ENCODE measurements at places on chromosomes 3 and 15.

- DNase-seq: no peak
Measured at GRCh38 chr3:13559764-13560525, 11.0 kb downstream of the FBLN2 start.

DNA sequence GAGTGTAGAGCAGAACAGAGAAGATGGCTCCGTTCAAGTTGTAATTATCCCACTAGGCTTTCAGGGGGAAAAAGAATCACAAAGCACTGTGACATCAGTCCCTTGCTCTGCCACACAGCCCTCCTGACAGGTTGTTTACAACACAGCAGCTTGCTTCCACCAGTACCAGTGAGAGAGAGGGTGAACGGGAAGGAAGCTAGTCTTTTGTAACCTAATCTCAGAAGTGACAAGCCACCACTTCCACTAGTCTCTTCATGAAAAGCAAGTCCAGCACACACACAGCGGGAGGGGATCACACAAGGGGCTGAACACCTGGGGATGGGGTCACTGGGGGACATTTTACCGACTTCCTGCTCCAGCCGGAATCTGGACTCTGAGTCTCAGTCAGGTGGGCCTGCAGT is 86.3 kb downstream of the FAM81A start:
- DNase-seq: no peak

GRCh38 chr3:109685084-109686079 is 348.0 kb upstream of the DPPA4 start:
- no peak for DNase-seq

DNA sequence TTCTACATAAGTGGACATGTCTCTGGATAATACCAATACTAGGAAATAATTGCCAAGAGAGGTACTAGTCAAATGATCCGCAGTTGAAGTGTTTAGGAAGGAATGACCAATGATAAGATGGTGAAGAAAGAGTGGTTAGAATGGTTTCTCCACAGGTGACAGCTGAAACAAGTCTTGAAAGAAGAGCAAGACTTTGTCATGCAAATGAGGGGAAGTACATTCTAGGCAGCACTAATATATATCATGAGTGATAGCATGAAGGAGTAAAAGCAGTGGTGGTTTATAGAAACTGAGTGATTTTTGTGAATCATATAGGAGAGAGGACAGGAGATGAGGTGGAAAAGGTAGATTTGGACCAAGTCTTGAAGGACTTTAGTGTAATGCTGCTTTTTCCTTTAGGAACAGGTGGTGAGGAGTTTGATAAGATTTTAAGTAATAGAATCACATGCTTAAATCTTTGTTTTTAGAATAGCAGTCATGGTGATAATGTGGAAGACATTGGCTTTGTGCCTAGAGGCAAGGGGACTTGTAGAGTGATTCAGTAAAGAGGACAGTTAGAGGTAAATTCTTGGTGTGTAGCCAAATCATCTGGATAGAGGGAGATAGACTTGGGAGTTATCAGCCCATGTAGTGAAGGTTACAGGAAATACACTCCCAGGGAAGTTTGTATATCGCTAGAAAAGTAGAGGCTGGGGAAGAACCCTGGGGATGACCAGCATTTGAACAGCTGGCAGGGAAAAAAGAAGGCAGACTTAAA is 31.9 kb downstream of the SLMAP start:
- DNase-seq: no peak

DNA sequence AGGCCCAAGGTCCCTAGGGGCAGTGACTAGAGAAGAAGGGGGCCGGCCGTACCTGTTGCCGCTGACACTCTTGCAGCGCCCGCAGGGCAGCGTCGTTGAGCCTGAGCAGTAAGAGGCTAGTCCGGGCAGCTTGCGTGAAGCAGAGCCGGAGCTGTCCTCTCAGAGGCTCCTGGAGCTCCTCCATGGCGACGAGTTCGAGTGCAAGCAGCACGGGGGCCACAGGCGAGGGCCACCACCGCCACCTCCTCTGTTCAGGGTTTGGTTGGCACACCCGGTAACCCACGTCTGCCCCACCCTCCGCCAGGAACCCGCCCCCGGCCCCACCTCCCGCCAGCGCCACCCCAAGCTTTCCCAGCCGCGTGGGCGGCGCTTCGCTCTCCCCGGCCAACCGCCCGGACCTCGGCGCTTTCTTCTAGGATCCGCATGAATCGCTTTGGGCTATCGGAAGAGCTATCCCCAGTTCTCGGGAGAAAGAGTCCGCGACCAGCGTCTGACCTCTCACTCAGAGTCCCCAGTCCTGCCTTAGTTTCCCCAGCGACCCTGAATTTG is at the start of gene ELL3:
Gene ELL3, minus strand, starts transcription at position 249 of the 549 bp plus-strand sequence. Its CDS starts 65 bp downstream, at position 184.
- peak; percentile 68 for DNase-seq

- DNase-seq: peak; percentile 48
Measured at GRCh38 chr3:49813497-49814174, at the start of gene UBA7. Gene UBA7 (minus strand): TSS chr3:49813953. CDS start chr3:49813787, 166 bp downstream.

GRCh38 chr3:177672252-177672911 is 475.1 kb upstream of the TBL1XR1 start:
- no peak for DNase-seq

DNA sequence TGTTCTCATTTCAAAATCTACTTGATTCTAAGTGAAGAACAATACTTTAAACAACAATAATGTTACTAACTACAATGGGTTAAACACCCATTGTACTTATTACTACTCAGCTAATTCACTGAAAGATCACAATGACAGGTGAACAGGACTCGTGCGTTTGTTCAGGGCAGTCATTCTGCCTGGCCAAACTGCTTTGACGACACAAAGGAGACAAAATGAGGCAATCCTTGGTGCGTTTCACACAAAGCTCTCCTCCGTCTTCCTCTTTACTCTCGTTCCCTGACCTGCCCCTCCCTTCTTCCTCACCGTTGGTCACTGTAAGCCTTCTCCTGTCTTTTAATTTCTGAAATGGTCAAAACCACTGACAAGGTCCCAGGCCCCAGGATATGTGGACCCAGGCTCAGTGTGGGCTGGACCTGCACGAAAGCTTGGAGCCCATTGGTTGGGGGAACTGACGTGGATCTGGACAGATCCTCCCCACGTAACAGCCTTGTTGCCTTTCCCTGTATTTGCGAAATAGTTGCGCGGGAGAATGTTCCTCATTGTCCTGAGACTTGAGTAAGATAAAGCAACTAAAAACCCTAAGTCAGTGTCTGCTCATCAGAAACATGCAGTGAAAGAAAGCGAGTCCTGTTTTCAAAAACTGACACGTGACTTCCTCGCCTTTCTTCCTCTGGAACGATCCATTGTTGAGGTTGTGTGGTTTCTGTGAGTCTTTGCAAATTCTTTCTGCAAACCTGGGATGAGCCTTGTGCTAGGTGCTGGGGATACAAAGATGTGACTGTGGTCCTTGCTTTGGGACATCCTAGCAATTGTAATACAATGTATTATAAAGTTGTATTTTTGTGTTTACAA is 147.1 kb upstream of the RGMA start:
- no peak for DNase-seq

DNA sequence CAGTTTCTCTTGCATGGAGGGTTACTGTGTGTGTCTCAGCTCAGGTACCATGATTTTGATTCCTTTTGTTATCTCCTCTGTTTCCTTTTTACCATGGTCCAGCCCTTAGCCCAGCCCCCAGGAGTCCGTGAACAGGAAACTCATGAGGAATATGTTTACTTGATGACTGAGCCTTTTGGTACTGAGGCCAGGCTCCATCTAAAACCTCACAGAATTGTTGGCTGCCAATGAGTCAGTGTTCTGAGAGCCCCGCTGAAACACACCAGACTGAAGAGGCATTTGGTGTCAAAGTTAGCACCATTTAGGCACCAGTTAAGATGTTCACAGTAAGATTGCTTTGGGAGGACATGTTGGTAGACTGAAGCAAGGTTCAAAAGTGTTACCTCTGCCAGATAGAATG is 80.9 kb downstream of the DGKG start:
- no peak for DNase-seq

GRCh38 chr3:20974396-20974795 is 776.6 kb downstream of the ZNF385D start:
- DNase-seq: no peak

DNA sequence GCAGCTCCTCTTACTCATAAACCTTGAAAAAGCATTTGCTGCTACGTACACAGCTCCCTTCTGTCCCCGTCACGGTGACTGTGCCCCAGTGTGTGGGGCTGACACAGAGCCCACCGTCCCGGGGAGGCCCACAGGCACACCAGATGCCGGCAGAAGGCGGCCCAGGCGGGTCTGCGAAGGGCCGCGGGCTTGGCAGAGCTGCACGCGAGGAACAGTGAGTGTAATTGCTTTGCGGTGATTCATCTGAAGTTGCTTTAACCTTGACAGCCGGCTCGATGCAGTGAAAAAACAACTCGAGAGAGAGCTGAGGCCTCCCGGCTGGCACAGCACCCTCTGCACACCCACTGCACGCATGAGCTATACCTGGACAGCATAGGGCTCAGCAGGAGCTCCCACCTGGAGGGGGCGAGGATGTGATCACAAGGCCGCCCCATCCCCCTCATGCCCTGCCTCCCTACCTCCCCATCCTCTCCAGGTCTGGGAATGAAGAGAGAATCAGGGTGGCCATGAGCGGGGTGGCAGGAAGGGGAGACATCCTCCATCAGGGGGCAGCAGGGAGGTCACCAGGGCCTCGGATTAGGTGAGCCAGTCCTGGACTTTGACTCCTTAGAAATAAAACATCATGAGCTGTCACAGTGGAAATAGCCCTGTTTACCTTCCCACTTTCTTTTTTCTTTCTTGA is 172.7 kb downstream of the MEGF11 start:
- DNase-seq: no peak

- peak; percentile 78 for DNase-seq
Measured at GRCh38 chr3:43378066-43378935, 92.0 kb downstream of the SNRK start.

DNA sequence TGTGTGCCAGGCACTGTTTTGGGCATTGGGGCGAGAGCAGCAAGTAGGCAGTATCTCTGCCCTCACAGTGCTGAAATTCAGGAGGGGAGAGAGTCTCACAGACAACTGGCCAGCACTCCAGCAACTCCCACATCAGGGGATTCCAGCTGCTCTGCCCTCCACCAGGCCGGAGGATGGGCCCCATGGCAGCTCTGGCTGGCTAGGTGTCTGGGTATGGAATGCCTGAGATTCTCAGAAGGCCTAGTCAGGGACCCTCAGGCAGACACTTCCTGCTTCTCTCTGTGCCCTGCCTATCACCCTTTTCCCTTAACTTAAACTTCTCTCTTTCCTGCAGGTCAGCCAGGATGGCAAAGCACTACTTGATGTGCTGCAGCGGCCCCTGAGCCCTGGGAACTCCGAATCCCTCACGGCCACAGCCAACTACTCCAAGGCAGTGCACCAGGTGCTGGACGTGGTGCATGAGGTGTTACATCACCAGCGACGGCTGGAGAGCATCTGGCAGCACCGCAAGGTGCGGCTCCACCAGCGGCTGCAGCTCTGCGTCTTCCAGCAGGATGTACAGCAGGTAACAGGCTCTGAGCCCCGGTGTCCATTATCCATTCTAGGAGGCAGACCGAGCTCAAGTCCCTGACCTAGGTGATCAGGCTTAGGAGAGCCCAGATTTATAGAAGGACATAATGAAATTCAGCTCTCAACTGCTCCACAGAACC is 342.2 kb upstream of the ROPN1 start:
- DNase-seq: no peak
